Cerebellum (tissue), 4 donors: ENCODE measurements at places on chromosomes 1 and 21. TPM values are rescaled to one million over a fixed set of nuclear protein-coding genes. Genes with fewer than 3 reads are reported as not detected.

The P3H1 gene
- 14.1 TPM for total RNA-seq

The A3GALT2 gene
- not detected for total RNA-seq

The CFHR2 gene
- total RNA-seq, result not detected

The SPATA21 gene
- total RNA-seq, result not detected

The DENND2C gene
- 1.6 TPM for total RNA-seq

The ERG gene
- total RNA-seq, result 2.3 TPM
